ENCODE measurements at places on chromosomes 11 and 22. TPM values are rescaled to one million over a fixed set of nuclear protein-coding genes. Genes with fewer than 3 reads are reported as not detected.

ADM2 gene
- not detected for total RNA-seq

HEPHL1 gene
- not detected for total RNA-seq

SLC6A5 gene
- not detected for total RNA-seq

HORMAD2 gene
- total RNA-seq, result not detected

CEP126 gene
- 0.91 TPM for total RNA-seq

OR8G5 gene
- not detected for total RNA-seq

ADAMTS15 gene
- 24.0 TPM for total RNA-seq

JAML gene
- total RNA-seq, result 3.5 TPM

CLDN5 gene
- 38.1 TPM for total RNA-seq

DRG1 gene
- 88.0 TPM for total RNA-seq

POU2AF1 gene
- total RNA-seq, result not detected

CTSF gene
- 63.9 TPM for total RNA-seq

FAM76B gene
- 8.1 TPM for total RNA-seq

MMP13 gene
- total RNA-seq, result not detected

OR5AK2 gene
- total RNA-seq, result not detected

SMIM35 gene
- not detected for total RNA-seq

SLC35E4 gene
- total RNA-seq, result 3.4 TPM

BLID gene
- total RNA-seq, result not detected

SLC22A12 gene
- not detected for total RNA-seq

TIMM10 gene
- total RNA-seq, result 67.0 TPM

HTR3B gene
- total RNA-seq, result not detected

ZNF280B gene
- 1.5 TPM for total RNA-seq

SCGB1A1 gene
- not detected for total RNA-seq

MIAT gene
- 2.7 TPM for total RNA-seq

CD3E gene
- total RNA-seq, result 0.63 TPM

GRIA4 gene
- not detected for total RNA-seq

CYTH4 gene
- 57.8 TPM for total RNA-seq

All from heart left ventricle (tissue), 16 donors.